Stimulated activated CD8-positive, alpha-beta memory T cell treated with anti-CD3 and anti-CD28 coated beads, Interleukin-4, amount 100 ng/mL, for 1 hour (primary cell): ENCODE measurements at places on chromosomes 13 and 19.
A peak's percentile ranks its signal among the peaks of the same experiment; 100 is the strongest.

DNA sequence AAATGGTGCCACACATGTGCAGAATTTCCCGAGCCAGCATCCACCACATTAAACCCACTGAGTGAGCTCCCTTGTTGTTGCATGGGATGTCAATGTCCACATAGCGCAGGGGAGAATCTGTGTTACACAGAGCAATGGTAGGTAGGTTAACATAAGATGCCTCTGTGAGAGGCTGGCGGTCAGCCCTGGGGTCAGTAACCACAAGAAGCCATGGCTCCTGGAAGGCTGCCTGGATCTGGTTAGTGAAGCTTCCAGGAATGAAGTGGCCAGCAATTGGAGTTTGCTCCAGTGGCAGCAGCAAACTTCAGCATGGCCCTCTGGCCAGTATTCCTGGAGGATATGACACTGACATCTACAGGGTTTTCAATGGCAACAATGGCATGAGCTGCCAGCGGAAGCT is 37.0 kb upstream of the PCDH9 start:
- DNase-seq, result no peak

DNA sequence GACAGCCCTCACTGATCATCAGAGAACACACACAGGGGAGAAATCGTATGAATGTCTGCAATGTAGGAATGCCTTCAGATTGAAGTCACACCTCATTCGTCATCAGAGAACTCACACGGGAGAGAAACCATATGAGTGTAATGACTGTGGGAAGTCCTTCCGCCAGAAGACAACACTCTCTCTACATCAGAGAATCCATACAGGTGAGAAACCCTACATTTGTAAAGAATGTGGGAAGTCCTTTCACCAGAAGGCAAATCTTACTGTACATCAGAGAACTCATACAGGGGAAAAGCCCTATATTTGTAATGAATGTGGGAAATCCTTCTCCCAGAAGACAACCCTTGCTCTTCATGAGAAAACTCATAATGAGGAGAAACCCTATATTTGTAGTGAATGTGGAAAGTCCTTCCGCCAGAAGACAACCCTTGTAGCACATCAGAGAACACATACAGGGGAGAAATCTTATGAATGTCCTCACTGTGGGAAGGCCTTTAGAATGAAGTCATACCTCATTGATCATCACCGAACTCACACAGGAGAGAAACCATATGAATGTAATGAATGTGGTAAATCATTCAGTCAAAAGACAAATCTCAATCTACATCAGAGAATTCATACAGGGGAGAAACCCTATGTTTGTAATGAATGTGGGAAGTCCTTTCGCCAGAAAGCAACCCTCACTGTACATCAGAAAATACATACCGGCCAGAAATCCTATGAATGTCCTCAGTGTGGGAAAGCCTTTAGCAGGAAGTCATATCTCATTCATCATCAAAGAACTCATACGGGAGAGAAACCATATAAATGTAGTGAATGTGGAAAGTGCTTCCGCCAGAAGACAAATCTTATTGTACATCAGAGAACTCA is 32.5 kb downstream of the ZNF567 start:
- no peak for DNase-seq

GRCh38 chr13:62280590-62280989 is 864.9 kb upstream of the PCDH20 start:
- no peak for DNase-seq

DNA sequence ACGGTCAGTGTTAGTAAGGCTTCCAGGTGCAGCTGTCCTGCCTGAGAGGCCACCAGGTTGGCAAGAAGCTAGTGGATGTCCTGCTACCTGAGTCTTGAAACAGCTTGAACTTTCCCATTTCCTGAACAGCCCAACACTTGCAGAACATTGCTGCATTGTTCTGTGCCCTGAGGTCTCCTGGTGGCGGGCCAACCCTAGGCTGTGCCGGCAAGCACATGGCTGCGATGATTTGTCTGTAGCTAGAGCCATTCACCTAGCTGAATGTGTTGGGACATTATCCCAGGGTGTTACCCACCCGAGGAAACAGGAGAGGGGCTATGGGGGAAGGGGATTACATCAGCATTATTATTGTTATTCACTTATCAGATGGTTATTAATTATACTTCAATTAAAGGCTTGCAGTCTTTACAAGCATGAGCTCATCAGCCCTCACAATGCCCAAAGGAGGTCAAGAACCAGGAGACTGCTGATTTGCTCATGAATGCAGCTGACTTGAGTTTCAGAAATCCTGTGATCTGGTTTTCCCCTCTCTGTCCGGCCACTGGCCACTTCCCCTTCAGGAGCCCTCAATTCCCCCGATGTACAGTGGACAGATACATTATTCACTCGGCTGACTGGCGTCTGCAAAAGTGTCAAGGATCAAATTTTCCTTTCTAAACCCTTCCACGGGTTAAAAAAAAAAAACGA is 187.6 kb upstream of the TSC22D1 start:
- no peak for DNase-seq

- DNase-seq, result peak; percentile 21
Observed at GRCh38 chr19:40165362-40165937, 25.8 kb upstream of the MAP3K10 start.

GRCh38 chr19:17496337-17496997 is 15.0 kb upstream of the PGLS start:
- peak; percentile 38 for DNase-seq

DNA sequence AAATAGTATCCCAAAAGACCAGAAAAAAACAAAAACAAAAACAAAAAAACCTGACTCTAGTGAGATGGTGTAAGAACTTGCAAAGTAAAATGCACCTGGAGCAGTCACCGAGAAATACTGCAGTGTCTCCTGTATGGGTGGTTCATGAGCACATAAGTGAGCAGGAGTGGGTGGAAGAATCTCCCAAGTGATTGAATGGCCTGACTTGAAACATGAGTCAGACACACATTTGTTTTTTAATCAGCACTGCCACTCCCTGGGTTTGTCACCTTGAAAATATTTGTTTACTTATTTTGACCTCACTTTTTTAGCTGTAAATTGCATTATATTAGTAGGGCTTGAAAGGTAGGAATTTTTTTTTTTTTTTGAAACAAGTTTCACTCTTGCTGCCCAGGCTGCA is 2.0 kb downstream of the ZNF431 start:
- DNase-seq, result no peak

- no peak for DNase-seq
Observed at GRCh38 chr13:109516186-109516585, 270.2 kb downstream of the IRS2 start.

DNA sequence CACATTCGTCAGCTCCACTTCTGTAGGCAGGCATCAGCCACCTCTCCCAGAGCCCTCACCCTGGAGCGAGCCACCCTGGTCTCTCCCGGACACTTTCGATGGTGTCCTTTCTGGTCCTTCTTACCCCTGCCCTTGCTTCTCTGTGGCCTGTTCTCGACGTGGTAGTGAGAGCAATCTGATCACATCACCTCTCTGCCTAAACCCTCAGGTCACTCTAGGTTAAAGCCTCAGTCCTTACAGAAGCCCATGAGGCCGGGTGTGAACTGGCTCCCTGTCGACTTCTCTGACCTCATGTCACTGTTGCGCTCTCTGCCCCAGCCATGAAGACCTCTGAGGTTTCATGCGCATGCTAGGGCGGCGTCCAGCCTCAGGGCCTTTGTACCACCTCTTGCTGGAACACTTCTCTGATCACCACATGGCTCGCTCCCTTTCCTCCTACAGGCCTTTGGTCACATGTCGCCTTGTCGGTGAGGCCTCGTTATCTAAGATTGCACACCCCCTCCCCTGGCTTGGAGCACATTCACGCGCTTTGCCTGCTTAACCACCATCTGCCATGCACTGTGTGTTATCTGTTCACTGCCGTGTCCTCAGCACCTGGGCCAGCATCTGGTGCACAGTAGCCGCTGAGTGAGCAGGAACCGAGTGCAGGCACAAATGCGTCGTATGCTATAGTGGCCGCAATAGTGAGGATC is 101.5 kb downstream of the DPF1 start:
- no peak for DNase-seq

DNA sequence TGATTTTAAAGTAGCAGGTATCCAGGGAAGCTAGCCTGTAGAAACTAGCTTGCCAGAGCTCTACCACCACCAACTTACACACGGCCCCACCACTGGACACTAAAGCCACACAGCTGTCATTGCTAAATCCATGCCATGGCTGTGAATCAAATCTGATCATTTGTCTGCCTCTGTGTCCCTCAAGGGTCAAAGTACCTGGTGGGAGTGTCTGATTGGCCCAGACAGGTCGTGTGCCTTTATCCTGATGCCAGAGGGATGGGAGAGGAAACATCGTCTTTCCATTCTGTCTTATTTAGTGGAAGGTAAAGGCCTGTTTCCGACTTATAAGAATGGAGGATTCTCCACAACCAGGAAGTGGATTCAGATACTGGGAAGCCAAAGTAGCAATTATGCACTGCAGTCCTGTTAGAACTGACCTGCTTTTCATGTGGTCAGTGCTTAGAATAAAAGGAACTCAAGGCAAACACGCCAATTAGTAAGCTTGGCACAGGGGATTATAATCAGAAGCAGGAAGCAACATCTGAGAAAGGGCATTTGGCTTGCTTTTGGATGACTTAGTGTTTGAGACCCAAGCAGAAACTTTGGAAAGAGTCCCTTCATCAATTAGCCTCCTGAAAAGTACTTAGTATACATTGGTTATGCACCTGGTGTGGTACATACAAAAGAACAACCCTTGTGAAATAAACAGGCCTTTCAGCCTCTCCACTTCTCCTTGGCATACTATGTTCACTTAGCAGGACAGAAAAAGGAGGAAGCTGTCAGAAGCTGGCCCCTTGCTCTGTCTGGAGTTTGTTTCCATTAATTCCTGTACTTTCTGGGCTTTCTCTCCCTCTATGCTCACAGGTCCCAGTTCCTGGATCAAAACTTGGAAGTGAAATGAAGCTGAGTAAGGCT is 192.4 kb downstream of the NUFIP1 start:
- no peak for DNase-seq

DNA sequence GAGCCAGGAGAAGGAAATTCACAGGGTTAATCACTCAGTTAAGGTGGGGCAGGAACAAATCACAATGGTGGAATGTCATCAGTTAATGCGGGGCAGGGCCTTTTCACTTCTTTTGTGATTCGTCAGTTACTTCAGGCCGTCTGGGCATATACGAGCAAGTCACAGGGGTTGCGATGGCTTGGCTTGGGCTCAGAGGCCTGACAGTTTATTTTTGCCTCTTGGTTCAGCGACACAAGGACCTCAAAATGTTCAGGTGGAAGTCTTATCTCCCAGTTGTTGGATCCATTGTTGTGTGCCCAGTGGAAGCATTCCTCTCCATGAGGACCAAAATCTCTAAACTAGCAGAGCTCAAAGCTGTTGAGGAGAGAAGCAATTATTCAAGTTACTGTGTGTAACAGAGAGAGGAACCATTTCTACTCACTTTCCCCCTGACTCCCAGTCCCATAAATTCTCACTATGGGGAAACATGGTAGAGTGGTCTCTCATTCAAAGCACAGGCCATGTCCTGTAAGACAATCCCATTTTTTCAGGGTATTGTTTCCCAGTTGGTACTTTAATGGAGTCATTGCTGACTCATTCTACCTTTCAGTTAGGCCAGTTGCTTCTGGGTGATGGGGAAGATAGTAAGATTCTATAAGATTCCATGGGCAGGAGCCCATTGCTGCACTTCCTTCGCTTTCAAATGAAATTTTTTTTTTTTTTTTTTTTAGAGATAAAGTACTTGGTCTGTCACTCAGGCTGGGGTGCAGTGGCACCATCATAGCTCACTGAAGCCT is 8.8 kb upstream of the COX7A1 start:
- DNase-seq, result no peak

GRCh38 chr13:103523858-103524257 is 457.6 kb upstream of the SLC10A2 start:
- DNase-seq, result no peak

- DNase-seq, result no peak
Observed at GRCh38 chr19:54014920-54015560, 23.6 kb downstream of the CACNG6 start.
